Stimulated activated CD8-positive, alpha-beta memory T cell treated with anti-CD3 and anti-CD28 coated beads, Interleukin-4, amount 100 ng/mL, for 1 hour (primary cell): ENCODE measurements at places on chromosomes 2 and 18.

DNA sequence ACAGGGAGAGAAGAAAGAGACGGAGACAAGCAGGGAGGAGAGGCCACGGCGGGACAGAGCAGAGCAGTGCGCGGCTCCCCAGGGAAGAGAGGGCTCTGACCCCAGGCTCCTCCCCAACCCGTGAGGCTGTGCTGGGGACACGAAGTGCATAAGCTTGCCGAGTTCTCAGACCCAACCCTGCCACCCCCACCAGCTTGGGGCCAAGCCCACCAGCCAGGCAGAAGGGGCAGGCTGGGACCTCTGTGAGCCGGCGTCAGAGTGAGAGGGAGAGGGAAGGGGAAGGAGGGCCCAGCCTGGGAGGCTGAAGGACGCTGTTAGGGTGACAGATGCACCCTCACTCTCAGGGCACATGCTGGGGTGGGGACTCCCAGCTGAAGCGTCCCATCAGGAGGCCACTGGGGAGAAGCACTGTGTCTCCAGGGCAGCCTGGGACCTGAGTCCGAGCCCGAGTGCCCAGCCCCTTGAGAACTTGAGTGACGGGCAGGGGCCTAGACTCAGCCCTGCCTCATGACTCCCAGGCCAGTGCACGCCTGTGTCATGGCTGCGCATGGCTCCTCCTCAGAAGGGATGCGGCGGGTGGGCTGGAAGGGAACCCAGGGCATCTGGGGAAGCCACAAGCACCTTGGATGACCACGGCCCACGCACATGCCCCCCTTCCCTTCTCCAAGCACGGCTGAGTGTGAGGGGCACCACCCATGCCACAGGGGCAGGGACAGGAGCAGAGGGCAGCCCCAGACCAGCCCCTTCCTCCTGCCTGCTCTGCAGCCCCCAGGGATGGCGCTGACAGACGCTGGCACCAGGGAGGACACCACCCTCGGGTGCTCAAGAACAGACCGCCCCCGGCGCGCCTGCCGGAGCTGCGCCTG, 31.0 kb downstream of the MTERF4 start:
- no peak for DNase-seq

- DNase-seq: no peak
Measured at GRCh38 chr2:216450346-216450745, 38.1 kb downstream of the SMARCAL1 start.

DNA sequence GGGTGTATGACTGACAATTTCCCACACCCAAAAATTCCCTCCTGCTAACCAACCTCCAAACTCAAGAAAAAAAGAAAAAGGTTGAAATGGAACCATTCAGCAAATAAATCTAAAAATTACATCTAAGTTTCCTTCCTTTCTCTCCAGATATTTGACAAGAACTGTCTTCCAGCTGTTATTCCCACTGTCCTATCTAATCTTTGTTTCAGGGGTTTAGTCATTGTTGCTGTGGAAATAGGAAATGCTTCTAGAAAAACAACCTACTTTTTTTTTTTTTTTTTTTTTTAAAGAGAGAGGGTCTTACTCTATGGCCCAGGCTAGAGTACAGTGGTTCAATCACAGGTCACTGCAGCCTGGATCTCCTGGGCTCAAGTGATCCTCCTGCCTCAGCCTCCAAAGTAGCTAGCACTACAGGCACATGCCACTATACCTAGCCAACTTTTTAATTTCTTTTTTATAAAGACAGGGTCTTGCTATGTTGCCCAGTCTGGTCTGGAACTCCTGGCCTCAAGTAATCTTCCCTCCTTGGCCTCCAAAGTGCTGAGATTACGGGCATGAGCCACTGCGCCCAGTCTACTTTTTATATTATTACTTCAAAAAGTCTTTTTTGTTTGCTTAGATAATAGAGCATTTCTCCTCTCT, 88.1 kb downstream of the ITSN2 start:
- no peak for DNase-seq

DNA sequence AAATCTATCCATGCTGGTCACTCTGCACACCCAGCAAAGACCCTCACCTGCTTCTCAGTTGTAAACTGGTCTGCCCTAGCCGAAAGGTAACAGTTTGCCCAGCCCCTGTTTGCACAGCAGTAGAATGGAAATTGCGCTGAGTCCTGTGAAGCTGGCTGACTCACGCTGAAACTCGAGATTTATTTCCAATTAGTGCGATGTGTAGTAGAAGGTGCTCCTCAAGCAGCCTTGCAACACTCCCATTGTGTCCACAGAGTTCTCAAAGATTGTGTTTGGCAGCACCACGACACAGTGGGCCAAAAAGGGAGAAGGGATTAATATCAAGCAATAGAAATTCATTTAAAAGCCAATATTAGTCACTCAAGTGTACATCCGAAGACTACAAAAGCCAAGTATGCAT, 21.7 kb upstream of the APCDD1 start:
- DNase-seq: no peak

DNA sequence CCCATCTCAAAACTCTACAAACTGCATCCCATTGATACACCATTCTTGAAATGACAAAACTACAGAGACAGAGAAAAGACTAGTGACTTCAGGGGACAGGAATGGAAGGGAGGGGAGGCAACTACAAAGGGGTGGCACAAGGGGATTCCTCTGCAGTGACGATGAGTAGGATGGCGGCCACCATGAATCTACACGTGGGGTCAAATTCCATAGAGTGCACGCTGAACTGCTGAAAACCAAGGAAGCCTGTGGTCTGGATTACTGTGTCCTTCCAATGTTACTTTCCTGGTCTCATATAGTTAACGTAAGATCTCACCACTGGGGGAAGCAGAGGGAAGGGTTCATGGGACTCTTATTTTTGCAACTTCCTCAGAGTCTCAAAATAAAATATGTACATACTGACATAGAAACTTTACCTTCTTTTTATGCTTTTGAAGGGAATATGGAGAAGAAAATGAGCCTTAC, 23.6 kb downstream of the COX7A2L start:
- no peak for DNase-seq

DNA sequence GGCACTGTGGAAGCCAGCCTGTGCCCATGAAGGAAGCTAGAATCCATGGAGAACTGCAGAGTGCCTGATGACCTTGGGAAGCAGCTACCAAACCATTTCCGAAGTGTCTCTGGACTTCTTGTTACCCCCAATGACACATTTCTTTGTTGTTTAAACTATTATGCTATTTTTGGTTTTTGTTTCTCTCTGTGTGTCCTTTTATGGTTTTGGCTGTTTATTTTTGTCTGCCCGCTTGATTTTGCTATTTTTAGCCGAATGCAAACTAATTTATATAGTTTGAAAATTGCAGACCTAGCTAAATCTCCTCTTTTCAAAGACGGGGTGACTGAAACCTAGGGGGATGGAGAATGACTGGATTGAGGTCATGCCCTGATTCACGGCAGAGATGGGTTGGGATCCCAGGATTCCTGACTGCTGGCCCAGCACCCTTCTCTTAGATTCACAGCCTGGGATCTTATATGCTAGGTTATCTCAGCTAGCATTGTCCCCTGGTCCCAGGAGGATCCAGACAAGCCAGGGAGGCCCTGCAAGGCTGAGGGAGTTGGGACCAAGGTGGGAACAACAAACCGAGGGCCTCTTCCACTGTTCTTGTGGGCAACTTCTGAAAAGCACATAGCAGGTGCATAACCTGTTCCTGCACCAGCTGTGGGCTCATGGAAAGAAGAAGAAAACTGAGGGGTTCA, 116.3 kb upstream of the HAAO start:
- DNase-seq: no peak

GRCh38 chr18:79947881-79948610, 3.4 kb downstream of the SLC66A2 start:
- DNase-seq: no peak

- no peak for DNase-seq
Measured at GRCh38 chr2:105888625-105889024, 143.9 kb downstream of the NCK2 start.

DNA sequence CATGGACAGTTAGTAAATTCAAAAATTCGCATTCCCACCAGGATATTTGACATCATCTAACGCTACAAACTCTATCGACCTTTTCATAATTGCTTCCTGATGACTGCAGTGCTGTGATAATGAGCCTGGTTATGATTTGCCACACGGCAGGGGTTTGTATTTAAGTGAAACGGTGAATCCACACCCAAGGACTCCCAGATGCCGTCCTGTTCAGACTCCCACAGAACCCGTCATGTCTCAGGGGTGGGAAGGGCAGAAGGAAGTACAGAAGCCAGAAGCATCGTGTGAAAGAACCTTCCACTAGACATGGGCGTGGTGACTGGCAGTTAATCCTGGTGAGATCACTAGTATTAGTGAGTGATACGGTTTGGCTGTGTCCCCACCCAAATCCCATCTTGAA, 91.2 kb upstream of the TMEM18 start:
- DNase-seq: no peak

- no peak for DNase-seq
Measured at GRCh38 chr18:47978141-47978540, 47.7 kb upstream of the SMAD2 start.

DNA sequence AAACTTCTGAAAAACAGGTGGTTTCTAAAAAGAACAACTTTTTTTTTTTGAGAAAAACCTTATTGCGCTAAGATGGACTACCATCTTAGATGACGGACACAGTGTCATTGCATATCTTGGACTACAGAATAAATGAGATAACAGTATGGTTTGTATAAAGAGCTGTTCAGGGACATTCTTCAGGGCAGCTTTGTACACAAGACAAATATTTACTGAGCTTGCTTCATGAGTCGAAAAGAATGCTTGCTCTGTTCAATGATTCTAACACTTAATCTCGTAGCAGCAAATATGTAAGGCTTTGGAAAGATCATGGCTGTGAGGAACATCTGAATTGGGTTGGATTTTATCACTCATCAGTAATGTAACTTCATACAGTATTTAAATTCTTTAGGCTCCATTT, 282.5 kb upstream of the CWC22 start:
- no peak for DNase-seq

DNA sequence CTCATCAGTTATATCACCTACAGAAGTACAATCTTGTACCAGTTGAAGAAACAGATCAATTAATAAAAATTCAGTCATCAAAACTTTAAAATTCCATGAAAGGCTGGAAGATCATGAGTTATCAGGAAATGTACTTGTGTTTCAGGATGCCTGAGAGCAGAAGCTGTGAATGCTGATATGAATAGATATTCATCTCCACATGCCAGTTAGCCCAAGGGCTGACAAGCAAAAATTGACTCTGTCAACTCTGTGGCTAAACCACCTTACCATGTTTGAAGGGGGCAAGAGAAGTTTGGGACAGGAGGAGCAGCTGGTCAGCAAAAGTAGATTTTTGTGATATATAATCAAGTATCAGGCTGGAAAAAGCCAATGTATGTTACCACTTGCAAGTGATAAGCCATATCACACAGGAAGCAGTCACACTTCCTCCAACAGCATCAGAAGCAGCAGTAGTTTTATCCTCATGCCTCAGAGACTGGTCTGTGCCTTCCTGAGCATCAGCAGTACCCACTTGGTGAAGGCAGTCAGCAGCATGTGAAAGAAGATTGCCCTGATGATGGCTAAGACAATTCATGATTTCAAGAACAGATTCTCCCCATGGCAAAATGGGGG, 328.2 kb upstream of the CNTNAP5 start:
- DNase-seq: no peak

DNA sequence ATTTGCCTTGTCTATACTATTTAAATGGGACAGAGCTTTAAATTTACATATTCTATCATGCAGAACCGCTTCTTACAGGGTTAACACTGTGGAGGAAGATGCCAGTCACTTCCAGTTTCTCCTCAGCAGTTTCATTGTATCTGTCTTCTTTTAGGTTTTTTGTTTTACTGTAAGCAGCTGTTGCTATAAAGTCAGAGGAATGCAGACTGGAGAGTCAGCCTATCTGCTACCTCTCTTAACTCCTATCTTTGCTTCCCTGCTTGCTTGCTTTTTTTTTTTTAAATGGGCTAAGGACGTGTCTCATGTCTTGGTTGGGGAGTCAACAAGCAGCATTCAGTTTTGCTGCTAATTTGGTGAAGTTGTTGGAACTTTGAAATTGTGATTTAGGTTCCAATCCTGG, 8.9 kb downstream of the EPC2 start:
- no peak for DNase-seq

- no peak for DNase-seq
Measured at GRCh38 chr2:2797797-2798196, 466.7 kb upstream of the MYT1L start.

- no peak for DNase-seq
Measured at GRCh38 chr18:433298-433697, 67.2 kb downstream of the COLEC12 start.

DNA sequence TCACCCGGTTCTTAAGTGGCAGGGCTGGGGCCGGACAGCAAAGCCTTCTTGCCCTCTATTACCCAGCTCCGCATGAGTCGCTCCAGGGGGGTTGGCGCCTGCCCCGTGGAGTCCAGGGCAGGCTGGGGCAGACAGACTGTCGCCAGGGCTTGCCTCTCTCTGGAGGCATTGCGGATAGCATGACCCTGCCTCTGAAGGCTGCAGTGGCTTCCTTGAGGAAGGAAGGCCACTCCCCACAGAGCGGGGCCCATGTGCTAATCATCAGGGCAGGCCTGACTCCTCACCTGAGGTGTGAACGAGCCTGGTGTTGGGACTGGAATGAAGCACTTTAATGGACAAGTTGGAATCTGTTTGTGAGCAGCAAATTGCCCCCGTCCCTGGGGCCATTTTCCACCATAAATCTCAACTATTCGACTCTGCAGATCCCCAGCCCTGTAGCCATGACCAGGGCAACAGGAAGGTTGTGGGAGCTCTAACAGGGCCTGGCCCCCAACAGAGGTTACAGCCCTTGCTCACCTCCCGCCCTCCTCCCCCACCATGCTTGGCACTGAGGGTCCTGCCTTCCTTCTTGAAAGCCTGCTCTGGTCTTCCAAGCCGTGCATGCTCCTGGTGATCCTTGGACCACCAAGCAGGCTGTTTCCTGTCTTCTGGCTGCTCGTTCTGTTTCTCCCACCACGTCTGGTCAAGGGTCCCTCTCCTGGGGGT, 144.9 kb upstream of the HAAO start:
- DNase-seq: no peak

DNA sequence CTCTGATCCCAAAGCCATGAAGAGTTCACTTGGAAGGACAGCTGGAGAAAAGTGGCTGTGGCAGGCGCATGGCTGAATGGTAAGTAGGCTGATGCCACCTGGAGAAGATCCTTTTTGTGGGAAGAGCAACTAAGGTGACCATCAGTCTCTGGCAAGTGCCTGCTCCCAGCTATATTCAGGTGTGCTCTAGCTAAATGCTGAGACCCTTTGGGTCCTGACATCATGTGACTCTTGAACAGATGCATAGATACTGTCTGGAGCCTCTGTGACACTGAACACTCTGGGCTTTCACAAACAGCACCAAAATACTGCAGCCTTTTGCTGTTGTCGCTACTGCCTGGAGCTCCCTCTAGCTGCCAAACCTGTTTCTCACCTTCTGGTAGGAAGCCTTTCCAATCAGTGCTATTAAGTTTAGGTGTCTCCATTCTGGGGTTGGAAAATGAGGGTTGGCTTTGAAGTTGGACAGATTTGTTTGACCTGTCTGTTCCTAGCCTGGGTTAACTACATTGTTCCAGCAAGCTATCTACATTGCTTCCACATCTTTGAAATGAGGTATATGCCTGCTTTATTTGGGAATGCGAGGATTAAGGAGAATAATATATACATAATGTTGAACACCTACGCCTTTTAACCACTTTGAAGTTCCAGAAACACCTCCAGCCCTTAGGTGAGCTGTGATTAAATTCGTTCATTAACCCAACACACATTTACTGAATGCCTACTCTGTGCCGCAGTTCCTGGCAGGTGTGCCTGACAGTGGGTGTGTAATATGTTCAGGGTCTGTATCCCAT, 3.1 kb downstream of the EGR4 start:
- no peak for DNase-seq
